NCI-H1092 treated with DMSO at 0.1 percent for 48 hours (cell line): ENCODE measurements at places on chromosomes 7 and 10.
A peak's percentile ranks its signal among the peaks of the same experiment; 100 is the strongest.

DNA sequence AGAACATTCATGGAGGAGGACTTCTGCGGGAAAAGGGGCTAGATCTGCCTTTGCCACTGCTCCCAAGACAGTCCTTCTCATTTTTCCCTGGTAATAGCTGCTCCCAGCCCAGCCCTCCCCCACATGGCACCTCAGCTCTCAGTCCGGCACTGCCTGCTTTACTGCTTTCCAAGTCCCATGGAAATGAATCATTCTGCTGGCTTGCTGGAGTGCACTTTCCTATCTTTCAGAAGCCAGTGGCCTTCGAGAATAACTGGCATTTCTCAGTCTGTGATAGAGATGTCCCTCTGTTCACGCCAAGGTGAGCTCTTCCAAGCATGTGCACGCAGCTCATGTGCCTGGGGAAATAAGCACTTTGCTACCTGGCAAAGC lies 61.4 kb downstream of the SYPL1 start:
- DNase-seq, result no peak

- DNase-seq, result no peak
Measured at GRCh38 chr7:52540041-52540440, 495.4 kb upstream of the POM121L12 start.

GRCh38 chr10:124523901-124524300 lies 62.3 kb downstream of the LHPP start:
- no peak for DNase-seq

DNA sequence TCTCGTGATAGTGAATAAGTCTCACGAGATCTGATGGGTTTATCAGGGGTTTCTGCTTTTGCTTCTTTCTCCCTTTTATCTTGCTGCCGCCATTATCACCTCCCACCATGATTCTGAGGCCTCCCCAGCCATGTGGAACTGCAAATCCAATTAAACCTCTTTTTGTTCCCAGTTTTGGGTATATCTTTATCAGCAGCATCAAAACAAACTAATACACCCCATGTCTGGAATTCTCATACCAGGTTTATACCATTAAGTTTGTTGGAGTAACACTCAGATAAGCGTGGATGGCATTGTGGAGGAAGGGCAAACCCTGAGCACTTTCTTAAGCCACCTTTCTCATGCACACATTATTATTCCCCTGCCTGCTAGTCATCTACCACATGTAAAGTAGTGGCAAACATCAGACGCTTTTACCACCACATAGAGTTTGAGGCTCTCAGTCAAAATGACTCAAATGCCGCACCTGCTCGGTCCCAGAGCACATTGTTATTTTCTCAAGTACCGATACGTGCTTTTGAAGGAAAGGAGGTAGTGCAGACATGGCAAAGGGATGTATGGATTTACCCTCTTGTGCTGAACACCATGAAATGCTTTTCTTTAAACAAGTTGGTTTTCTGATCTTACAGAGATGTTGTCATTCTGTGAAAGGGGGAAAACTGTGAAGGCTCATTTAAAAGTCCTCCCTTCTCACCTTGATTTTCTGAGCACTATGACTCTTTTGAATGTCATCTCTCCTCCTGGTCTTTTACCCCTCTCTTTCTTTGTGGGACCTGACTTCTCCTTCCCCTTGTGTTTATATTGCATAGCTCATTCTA lies 429.7 kb downstream of the EXOC4 start:
- DNase-seq, result no peak

DNA sequence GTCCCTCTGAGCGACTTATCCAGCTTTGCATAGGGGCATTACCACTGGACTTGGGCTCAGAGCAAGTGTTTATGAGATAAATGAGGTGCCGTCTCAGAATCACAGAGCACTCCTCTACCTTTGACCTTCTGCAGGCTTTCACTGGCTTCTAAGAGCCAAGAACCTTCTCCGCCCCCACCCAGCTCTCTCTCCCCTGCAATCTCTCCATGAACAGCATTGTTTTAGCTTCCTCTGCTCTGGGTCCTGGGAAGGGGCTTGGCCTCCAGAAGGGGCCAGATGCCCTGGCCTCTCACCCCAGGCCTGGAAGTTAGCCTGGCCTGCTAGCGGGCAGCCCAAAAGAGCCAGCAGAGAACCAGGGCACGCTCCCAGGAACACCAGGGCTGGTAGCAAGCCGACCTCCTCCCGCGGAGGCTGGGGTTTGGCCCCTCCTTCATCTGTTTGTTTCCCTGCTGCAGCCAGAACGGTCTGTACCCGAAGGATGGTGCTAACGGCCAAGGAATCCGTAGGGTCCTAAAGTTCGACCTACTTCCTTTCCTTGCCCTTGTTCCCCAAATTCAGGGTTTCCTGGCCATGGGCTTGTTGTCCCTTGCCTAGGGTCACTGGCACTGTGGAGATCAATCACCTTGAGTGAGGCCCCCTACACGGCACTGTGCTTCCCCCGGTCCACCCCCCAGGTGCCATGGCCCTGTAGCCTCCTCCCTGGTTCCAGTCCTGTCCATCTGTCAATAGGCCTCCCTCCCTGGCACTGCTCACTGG lies 18.7 kb upstream of the DDIT4 start:
- DNase-seq, result peak; percentile 48

- DNase-seq, result no peak
Measured at GRCh38 chr10:16929069-16929468, 111.8 kb upstream of the RSU1 start.

DNA sequence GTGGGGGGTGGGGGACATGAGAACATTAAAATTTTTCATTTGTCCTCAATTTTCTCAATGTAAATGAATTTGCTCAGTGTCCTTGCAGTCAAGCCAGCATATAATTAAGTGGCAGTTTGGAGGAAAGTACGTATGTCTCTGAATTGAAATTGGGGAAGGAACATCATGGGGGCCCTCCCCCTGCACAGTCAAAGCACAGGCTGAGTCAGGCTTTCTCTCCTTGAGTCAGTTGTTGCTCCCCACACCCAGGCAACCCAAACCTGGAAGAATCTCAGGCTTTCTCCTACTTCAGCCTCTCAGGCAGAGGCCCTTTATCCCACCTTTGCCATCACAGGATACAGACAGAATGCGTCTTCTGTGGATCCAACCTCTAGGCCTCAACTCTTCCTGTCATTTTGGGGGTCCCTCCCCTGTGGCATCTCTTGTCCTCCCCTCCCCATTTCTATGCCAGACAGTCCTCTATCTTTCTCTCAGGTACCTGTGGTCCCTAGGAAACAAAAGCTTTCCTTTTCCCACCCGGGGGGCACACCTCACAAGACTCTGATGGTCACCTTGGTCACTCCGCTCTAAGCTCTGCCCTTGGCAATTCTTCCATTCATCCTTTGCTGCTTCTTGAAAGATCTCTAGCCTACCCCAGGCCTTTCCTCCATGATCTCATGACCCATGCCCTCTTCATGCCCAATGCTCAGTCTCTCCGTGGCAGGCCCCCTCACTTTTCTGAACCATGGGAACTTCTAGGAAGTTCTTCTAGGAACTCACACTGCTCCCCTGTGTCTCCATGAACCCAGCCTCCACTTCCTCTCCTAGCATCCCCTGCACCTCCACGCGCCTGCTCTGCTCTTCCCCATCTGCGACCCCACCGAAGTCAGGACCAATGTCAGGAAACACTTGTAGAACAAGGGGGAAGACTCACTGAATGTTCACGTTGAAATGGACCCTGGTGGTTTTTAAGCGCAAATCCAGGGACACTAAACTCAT lies 40.4 kb downstream of the CREB3L2 start:
- no peak for DNase-seq

DNA sequence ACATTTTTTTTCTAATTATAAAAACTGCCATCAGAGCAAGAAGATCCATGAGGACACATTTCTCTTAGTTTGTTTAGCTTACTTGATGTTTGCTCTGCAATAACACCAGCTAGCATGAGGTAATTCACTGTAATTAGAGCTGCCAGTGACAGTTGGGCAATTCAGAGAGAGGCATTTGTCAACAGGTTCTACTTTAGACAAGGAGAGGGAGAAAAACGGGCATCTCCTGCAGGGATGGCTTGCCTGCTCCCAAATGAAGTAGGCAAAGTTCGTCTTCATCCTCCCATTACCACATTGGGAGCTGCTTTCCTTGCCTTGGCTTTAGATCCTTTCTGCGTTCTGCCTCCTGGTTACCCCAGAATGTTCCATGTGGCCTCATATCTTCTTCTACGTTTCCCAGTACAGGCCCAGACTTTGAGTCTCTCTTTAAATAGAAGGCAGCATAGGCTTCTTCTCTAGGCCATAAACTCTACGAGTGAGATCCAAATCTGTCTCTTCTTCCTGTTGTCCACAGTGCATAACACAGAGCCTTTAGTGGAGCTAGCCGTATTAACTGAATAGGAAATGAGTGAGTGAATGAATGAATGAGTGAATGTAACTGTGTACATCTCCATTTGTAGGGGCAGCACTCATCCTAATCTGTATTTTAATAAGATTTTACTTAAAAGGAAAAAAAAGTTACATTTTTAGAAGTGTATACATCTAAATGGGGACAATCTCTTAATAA lies 21.2 kb downstream of the ASB15 start:
- peak; percentile 93 for DNase-seq

- DNase-seq, result no peak
Measured at GRCh38 chr7:24715171-24715570, 42.1 kb downstream of the GSDME start.

GRCh38 chr7:77923419-77923818 lies 124.8 kb downstream of the PHTF2 start:
- no peak for DNase-seq

DNA sequence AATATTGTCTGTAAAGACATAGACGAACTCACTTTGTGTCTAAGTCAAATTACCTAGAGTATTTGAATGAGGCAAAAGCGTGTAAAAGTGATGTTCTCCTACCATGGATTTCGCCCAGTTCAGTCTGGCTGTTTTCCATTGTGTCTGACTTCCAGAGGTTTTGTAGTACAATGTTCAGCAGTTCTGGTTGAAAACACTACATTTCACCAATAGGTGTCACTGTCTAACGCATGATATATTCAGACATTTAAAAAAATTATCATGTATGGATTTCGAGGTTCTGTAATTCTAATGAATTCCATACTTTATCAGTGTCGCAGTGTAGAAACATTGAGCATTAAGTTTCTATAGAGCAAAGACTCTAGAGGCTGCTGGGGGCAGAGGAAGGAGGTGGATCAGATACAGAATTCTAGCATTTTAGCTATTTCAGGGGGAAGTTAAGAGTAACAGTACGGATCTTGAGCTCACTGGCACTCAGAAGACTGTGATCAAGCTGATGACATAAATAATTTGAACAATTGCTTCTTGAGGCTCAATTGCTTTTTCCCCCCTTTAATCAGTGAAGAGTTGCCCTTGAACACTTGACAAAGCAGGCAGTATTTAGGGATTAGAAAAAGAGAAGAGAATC lies 196.9 kb upstream of the RHOBTB1 start:
- DNase-seq, result peak; percentile 51

DNA sequence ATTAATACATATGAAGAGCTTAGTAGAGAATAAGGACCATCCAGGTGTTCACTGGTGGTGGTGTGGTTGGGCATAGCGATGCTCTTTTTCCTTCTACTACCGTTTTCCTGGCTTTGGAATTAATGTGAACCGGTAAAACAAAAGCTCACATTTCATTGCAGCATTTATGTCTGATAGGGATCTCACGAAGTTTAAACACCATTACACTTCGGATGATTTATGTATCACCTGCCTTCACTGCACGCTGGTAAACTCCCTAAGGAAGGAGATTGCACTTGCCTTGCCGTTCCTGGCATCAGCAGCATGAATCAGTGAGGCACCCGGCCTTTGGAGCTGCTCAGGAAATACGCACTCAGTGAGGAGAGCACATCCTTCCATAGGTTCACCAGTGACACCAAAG lies 47.5 kb downstream of the WIPF3 start:
- no peak for DNase-seq

DNA sequence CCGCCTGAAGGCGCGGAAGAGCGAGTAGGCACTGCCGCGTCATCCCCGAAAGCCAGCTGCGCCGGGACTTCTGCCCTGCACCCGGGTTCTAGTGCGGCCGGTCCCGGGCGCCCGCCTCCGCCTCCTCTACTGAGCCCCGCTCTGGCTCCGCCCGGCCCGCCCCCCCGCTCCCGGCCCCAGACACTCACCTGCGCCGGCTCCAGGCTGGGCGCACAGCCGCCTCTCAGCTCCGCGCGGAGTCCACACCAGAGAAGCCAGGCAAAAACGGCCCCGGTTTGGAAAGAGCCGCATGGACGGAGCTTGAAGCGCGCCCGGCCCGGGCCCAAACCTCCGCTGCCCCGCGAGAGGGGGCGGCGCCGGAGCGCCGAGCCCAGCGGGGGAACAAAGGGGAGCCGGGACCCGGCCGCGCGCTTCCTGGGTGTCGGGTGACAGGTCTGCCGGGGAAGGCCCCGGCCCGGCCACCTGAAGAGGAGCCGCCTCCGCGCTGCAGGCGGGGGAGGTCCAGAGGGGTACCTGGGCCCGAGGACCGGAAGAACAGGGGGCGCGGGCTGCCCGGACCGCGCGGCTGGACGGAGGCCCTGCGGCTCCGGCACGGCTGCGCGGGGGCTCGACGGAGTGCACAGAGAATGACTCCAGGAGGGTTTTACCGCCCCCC lies 168.2 kb downstream of the NRF1 start:
- no peak for DNase-seq

- no peak for DNase-seq
Measured at GRCh38 chr7:50310361-50310760, 5.8 kb downstream of the IKZF1 start.

- no peak for DNase-seq
Measured at GRCh38 chr7:22219036-22219435, 137.9 kb downstream of the RAPGEF5 start.

DNA sequence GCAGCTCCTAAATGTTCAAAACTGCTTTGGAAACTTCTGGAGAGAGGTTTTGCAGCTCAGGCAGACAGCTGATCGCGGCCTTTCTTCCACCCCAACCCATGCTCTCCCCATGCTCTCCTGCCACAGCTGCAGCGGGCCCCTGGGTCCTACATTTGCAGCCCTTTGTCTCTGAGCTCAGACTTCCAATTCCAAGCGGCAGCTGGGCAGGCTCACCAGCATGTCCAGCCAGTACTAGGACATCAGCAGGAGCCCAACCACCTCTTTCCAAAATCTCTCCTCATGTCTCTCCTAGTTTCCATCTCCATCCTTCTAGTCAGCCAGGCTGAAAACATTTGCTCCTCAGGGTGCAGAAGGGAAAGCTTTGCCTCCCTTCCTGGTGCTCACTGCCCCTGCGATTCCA lies 6.0 kb downstream of the LEP start:
- no peak for DNase-seq

GRCh38 chr7:92727755-92728154 lies 108.6 kb downstream of the CDK6 start:
- no peak for DNase-seq

DNA sequence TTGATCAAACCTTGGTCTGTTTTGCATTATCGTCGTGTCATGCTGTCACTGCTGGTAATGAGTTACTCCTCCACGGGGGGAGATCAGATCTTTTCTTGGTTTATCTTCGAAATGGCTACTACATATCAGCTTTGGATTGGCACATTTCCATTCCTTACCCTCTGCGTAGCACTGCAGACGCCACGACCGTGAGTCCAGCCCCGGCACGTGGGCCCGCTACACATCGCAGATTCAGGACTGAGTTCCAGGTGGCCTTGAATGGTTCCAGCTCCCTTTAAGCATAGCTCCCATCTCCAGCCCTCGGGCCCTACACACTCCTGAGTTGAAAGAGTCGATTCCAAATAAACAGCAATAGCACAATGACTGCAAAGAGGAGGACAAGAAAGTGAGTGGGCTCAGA lies 238.6 kb upstream of the PFKP start:
- no peak for DNase-seq
